Type B pancreatic cell (in vitro differentiated cells): ENCODE measurements at places on chromosomes 16 and 17. TPM values are rescaled to one million over a fixed set of nuclear protein-coding genes. Genes with fewer than 3 reads are reported as not detected.
A peak's percentile ranks its signal among the peaks of the same experiment; 100 is the strongest.

CHST6 gene
- total RNA-seq: 1.8 and 6.0 TPM in 2 replicates

KRT27 gene
- total RNA-seq: not detected in 2 replicates

KRTAP16-1 gene
- total RNA-seq: not detected in 2 replicates

DPEP3 gene
- not detected in 2 replicates for total RNA-seq

PAQR4 gene
- total RNA-seq: 18.1 and 23.8 TPM in 2 replicates

- no peaks in the 10 kb centered on the region for H3K36me3 ChIP-seq
- H3K27ac ChIP-seq: no peak within 1 kb of the TSS
- peaks cover 1% of the 10 kb centered on the region for H3K4me1 ChIP-seq
- H3K27me3 ChIP-seq: no peaks in the 10 kb centered on the region
- H3K4me3 ChIP-seq: no peak within 1 kb of the TSS
Measured at GRCh38 chr16:4795181-4795827, at the start of gene SMIM22. SMIM22 (plus strand) TSS chr16:4795369; CDS start chr16:4795735, 366 bp downstream.

GRCh38 chr16:79767421-79768275 is 167.1 kb upstream of the MAF start:
- DNase-seq: no peak
- H3K4me3 ChIP-seq: peak overlapping the region; percentile 38
- peak overlapping the region; percentile 87 for H3K27ac ChIP-seq
- peaks cover 47% of the 10 kb centered on the region for H3K4me1 ChIP-seq
- no peaks in the 10 kb centered on the region for H3K36me3 ChIP-seq

DNA sequence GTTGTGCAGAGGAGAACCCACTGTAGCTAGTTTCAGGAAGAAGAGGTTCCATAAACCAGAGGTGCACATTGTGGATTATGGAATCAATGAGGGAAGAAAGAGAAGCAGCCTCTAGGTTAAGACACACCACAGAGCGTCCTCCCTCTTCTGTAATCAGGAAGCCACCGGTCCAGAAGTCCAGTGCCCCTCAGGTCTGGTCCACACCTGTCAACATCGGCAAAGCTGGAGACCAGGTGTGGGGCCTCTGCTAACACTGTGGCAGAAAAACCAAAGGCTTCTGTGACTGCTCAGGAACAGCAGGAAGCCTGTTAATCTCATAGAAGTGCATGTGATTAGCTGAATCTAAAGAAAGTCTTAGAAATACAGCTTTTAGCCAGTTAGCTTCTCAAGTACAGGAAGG is 23.3 kb downstream of the LIMD2 start:
- no peaks in the 10 kb centered on the region for H3K27me3 ChIP-seq
- H3K36me3 ChIP-seq: peaks cover 13% of the 10 kb centered on the region
- no peak for DNase-seq
- no peak overlapping the region for H3K27ac ChIP-seq
- no peak overlapping the region for H3K4me3 ChIP-seq

DNA sequence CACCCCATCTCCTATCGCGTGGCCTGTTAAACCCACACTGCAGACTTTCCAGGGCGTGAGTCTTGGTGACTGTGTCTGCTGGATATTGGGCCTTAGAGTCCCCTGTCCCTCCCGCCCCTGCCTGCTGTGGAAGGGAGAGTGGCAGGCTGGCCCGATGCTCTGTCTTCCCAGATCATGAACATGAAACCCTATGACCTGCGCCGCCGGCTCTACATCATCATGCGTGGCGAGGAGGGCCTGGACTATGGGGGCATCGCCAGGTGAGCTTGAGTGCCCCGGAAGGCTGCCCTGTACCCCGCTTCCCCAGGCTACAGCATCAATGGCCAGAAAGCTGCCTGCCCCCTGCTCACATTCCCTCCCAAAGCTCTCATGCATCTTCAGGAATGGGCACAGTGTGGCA is 19.5 kb upstream of the CLEC18A start:
- no peak overlapping the region for H3K27ac ChIP-seq
- no peaks in the 10 kb centered on the region for H3K27me3 ChIP-seq
- H3K36me3 ChIP-seq: peaks cover 8% of the 10 kb centered on the region
- peaks cover 10% of the 10 kb centered on the region for H3K4me1 ChIP-seq
- DNase-seq: no peak

DNA sequence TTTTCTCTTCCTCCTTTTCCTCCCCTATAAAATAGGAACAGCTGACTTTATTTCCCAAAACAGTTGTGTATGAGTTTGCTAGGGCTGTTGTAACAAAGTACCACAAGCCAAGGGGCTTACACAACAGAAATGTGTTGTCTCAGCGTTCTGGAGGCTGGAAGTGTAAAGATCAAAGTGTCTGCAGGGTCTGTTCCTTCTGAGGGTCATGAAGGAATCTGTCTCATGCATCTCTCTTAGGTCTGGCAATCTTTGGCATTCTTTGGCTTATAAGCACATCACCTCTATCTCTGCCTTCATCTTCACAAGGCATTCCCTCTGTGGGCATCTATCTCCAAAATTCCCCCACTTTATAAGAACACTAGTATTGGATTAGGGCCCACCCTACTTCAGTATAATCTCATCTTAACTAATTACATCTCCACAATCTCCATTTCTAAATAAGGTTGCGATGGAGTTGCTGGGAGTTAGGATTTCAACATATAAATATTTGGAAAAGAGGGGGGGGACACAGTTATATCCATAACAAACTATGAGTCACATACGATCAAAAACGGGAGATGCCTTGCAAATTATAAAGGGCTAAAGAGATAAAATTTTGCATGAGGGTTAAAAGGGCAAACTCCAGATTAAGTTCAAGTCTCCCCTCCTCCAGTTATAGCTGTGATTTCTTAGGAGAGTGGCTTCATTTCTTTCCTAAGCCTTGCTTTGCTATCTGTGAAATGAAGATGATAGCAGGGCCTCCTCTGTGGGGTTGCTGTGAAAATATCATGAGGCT is 109.7 kb downstream of the VAT1L start:
- DNase-seq: no peak
- H3K4me3 ChIP-seq: no peak overlapping the region
- peaks cover 25% of the 10 kb centered on the region for H3K27me3 ChIP-seq
- H3K27ac ChIP-seq: no peak overlapping the region

GRCh38 chr17:72985882-72986720 is 106.4 kb downstream of the SLC39A11 start:
- DNase-seq: no peak
- no peaks in the 10 kb centered on the region for H3K36me3 ChIP-seq
- peaks cover 3% of the 10 kb centered on the region for H3K4me1 ChIP-seq
- no peaks in the 10 kb centered on the region for H3K27me3 ChIP-seq

DNA sequence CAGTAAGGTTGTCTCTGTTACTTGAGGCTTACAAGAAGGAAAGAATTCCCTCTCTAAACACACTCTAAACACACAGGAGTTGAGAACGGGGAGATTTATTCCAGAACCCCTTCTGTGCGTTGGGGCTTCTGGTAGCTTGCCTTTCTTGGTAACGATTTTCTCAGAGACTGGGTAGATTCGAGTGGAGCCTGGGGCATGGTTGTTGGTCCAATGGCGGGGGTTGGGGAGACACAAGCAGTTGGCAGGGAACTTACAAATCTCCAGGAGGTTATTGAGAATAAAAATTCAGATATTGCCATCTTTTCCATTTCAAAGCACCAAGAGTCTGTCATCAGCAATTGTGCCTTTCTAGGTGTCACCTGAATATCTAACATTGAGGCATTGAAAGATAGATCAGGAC is 251.7 kb downstream of the CDH13 start:
- no peak for DNase-seq
- no peaks in the 10 kb centered on the region for H3K36me3 ChIP-seq
- H3K27ac ChIP-seq: no peak overlapping the region
- no peaks in the 10 kb centered on the region for H3K4me1 ChIP-seq
- H3K4me3 ChIP-seq: no peak overlapping the region

DNA sequence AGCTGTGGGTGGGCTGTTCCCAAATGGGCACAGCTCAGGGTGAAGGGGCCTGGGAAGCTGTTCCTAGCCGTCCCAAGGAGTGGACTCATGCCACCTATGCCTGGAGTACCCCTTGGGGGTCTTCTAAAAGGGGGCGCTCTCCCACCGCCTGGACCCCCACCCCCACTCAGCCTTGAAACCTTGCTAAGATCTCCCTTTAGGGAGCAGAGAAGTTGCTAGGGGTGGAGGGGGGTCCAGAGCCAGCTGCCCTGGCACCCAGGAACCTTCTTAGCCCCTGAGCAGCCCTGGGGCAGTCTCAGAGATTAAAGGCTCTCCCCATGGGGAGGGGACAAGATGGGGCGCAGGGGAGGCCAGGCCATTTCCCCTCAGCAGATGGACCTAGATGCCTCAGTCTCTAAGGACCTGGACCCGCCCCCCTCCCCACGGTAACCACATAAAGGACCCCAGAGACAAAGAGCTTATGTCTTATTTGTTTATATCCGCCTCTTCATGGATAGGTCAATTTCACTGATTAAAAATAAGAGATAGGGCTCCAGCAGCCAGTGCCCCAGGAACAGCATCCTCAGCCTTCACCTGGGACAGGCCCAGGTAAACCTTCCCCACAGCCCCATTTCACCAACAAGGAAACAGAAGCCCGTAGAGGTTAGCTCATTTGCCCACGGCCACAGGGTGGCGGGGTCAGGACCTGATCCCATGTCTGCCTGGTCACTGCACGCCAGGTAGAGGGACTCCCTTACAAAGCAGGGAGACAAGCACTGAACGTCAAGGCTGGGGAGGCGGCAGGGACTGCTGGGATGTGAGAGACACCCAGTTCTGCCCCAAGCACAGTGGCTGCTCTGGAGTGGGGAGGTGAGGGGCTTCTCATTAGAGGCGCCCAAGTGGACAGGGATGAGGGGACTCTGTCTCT is 3.4 kb downstream of the MTSS2 start:
- peak overlapping the region; percentile 76 for H3K4me3 ChIP-seq
- peak overlapping the region; percentile 74 for H3K27ac ChIP-seq
- no peak for DNase-seq
- H3K4me1 ChIP-seq: peaks cover 23% of the 10 kb centered on the region
- no peaks in the 10 kb centered on the region for H3K36me3 ChIP-seq
- H3K27me3 ChIP-seq: no peaks in the 10 kb centered on the region

DNA sequence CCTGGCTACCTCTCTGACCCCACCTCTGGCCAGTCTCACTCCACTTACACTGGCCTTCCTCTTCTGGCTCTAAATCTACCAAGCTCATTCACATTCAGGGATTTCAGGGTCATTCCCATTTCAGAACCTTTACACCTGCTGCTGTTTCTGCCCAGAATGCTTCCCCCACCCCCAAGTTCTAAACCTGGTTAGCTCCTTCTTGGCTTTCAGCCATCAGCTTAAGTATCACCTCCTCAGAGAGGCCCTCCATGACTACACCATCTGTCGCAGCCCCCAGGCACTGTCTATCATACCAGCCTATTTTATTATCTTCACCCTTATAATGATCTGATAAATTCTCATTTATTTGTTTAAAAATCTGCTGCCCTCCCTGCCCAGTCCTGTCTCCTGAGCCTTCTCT is 23.3 kb upstream of the NGFR start:
- H3K36me3 ChIP-seq: no peaks in the 10 kb centered on the region
- peak overlapping the region; percentile 42 for H3K4me3 ChIP-seq
- H3K27me3 ChIP-seq: peaks cover 58% of the 10 kb centered on the region
- DNase-seq: no peak
- peaks cover 49% of the 10 kb centered on the region for H3K4me1 ChIP-seq

DNA sequence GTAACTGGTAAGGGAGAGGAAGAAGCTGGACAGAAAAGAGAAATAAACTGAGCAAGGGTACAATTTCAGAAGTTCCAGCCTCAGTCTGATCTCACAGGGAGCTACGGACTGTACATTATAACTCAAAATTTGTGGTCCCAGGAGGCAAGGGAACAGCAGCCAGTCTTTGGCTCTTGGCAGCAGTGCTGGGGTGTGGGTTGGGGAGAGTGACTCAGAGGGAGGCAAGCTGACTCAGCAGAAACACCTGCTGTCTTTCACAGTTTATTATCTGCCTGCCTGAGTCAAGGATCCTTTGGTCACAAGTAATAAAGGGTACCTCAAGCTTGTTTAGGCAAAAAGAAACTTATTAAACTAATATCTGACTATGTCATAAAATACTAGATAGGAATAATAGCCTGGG is 73.5 kb upstream of the KIF2B start:
- H3K4me3 ChIP-seq: peak overlapping the region; percentile 15
- H3K4me1 ChIP-seq: peaks cover 4% of the 10 kb centered on the region
- DNase-seq: no peak
- no peaks in the 10 kb centered on the region for H3K36me3 ChIP-seq

- no peaks in the 10 kb centered on the region for H3K36me3 ChIP-seq
- peak overlapping the region; percentile 65 for H3K4me3 ChIP-seq
Measured at GRCh38 chr17:78151514-78152008, 5.4 kb downstream of the C17orf99 start.

GRCh38 chr16:47480410-47480809 is 19.3 kb downstream of the PHKB start:
- H3K4me1 ChIP-seq: no peaks in the 10 kb centered on the region
- no peaks in the 10 kb centered on the region for H3K36me3 ChIP-seq
- no peaks in the 10 kb centered on the region for H3K27me3 ChIP-seq
- no peak overlapping the region for H3K27ac ChIP-seq
- H3K4me3 ChIP-seq: no peak overlapping the region

GRCh38 chr17:37761961-37762360 is 17.1 kb upstream of the HNF1B start:
- H3K36me3 ChIP-seq: no peaks in the 10 kb centered on the region

DNA sequence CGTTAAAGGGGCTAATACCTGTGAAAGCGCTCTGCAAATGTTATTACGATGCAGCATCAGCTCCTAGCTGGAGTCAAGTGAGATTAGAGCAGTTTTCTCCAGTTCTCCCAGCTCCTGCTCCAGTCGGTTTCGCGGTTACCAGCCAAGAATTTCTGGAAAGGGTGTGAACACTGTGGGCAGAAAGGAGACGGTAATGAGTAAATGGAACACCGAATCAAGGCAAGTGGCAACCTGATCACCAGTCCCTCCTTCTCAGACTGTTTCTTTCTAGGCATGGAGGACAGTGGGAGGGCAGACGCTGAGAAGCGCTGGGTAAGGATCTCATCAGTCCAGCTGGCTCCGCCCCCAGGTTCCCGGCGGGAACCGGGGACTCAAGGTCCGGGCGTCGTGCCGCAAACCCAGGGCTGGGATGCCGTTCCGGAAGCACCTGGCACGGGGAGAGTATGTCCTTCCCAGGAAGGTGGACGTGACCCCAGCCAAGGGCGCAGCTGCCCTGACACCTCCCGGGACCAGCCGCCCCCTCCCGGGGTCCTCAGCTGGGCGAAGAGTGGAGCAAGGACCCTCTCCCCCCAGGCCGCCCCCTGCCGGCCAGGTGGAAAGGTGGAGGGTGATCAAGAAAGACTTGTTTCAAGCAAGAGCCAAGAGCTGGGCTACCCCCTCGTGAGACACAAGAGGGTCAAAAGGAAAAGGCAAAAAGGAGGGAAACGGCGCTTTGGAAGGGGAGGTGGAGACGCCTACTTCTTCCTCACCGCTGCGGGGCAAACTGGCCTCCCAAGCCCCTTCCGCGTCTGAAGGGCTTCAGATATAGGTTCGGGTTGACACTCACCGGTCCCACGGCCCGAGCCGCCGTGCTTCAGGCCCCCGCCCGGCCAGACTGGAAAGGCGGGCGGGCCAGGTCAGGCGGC is 481 bp downstream of the MYO19 start:
- no peaks in the 10 kb centered on the region for H3K27me3 ChIP-seq
- H3K4me3 ChIP-seq: peak overlapping the region; percentile 98
- DNase-seq: peak; percentile 74
- peaks cover 10% of the 10 kb centered on the region for H3K36me3 ChIP-seq
